EL (cell line): ENCODE measurements at places on chromosomes 16 and 17.
A peak's percentile ranks its signal among the peaks of the same experiment; 100 is the strongest.

- no peak for DNase-seq
Measured at GRCh38 chr17:73234736-73235135, 26.9 kb downstream of the CPSF4L start.

DNA sequence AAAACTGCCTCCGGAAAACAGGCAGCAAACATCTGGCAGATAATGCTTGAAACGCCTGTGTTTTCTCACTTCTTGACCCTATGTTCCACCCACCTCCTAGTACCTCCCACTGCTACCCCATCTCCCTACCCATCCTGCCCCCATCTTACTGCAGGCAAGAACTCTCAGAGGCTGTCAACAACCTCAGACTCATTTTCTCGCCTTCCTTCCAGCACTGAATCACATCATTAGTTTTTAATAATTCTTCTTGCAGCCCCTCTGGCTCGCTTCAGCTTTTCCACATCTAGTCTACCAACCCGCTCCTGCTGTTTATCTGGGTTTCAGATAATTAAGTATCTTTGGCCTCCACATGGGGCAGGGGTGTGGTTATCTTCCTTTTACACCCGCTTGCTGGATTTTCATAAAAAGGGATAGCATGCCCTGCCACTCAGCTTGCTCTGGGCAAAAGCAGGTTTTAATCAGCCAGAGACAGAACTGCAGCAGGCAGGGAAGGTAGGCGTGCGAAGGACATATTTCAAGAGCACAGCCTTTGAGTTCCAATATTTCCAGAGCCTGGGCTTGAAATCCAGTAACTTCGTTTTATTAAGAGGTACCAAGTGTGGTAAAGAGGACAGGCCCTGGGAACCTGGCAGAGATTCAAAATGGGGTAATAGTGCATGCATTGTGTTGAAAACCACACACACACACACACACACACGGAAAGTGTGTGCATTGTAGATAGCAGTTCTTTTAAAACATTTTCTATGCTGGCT lies 87.5 kb downstream of the BMERB1 start:
- DNase-seq = no peak

- no peak for DNase-seq
Measured at GRCh38 chr16:68466174-68466573, 17.9 kb upstream of the SMPD3 start.

GRCh38 chr16:88010968-88011483 lies 59.8 kb downstream of the BANP start:
- no peak for DNase-seq

DNA sequence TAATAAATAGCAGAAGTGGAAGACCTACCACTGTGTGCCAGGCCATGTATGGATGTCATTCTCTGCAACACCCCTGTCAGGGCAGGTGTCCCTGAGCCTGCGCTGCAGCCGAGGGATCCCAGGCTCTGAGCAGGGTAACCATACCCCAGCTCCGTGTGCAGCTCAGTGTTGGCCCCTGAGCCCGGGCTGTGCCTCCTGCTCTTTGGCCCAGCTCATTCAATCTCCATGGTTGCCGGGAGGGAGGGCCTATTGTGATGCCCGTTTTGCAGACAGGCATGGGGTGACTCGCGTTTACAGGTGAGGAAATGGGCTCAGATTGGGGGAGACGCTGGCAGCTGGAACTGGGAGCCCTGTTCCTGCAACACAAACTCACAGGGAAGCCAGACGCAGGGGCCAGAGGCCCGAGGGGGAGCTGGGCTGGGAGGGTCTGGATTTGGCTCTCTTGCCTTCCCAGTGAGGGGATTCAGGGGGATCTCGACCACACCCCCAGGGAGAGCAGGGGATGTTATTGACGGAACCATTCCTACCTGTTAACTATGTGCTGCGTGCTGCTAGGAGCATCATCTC lies 190.5 kb downstream of the IRF8 start:
- DNase-seq = no peak

DNA sequence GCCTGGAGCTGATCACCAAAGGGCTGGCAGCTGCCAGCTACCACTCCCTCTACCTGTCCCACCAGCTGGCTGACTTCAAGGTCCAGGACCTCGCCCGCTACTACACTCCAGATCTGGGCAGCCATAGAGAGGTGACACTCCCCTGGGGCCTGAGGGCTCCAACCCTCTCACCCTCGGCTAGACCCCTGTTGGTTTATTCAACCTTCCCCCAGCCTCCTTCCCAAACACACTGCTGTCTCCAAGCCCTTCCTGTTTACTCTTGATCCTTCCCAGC lies 18.0 kb downstream of the ALOX12B start:
- no peak for DNase-seq

- no peak for DNase-seq
Measured at GRCh38 chr16:16108759-16109158, 114.5 kb downstream of the ABCC6 start.

- DNase-seq = no peak
Measured at GRCh38 chr17:81515530-81516041, 3.0 kb upstream of the ACTG1 start.

DNA sequence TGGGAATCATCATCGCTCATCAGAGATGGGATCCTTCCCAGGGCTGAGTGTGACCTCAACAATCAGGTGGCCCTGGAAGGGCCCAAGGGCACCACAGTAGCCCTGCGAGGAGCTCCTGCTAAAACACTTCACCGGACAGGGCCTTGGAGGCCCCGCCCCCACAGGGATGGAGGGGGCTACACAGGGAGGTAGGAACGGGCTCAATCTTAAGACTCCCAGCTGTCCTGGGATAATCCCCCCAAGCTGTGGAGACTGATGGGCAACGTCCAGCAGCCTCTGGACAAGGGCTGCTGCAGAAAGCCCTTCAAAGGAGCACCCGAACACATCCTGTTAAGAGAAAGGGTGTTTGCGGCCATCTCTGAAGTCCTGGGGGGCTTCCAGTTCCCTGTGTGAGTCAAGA lies 60.4 kb downstream of the ZNF423 start:
- no peak for DNase-seq

DNA sequence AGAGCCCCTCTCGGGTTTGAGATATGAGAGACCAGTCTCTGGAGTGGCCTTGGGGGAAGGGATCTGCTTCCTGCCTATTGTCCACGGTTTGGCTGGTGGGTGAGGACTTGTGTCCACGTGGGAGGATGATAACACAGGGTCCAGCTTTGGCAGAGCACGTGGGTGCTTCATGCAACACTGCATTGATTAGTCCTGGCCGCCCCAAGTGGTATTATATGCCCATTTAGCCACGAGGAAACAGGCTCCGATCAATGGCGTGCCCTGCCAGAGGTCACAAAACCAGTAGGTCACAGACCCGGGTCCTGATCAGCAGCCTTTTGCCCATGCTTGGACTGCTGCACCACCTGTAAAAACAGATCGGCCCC lies 141.6 kb downstream of the RGS9 start:
- no peak for DNase-seq

DNA sequence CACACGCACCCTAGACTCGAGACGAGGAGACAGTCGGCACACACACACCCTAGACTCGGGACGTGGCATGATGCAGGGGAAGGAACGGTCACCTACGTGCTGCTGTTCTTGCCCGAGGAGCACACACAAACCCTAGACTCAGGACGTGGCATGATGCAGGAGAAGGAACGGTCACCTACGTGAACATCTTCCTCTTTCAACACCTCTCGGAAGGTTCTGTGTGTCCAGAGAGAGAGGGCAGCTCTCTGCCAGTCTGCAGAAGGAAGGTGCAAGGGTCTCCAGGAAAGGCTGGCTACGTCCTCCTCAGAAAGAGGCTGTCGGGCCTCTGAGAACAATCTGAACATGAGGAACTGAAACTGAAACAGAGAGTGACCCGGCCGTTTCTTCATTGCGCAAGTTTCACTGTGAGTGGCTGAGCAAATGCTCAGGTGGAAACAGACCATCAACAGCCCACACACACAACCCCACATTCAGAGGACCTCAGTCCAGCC lies 43.4 kb downstream of the ZNF276 start:
- DNase-seq = no peak

- DNase-seq = no peak
Measured at GRCh38 chr17:51814521-51814920, 344.0 kb downstream of the CA10 start.

DNA sequence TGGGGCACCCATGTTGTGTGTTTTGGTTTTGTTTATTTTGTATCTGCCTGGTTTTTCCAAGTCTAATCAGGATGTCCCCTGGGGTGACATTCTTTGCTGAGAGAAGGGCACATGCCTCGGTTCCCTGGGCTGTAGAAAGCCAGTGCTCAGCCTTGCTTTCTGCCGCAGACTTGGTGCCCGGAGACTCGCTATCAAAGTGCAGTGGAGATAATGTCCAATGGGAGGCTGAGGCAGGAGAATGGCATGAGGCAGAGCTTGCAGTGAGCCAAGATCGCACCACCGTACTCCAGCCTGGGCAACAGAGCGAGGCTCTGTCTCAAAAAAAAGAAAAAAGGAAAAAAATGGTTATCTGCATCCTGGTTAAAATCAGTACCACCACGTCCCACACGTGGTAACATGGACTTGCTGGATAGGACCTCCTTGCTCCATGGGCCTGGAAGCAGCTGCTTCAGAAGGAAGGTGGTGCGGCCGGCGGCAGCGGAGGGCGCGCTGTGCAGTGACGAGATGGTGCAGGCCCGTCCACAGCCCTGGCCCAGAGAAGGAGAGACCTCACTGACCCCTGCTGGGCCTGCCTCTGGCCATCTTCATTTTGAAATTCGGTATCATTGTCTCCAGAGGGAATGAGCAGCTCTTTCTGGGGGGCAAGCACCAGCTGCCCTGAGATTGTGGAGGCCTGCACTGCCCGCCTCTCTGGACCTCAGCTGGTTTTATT lies 19.3 kb upstream of the IL17C start:
- no peak for DNase-seq

GRCh38 chr16:49857423-49858181 lies 1.7 kb upstream of the ZNF423 start:
- DNase-seq = peak; percentile 46

DNA sequence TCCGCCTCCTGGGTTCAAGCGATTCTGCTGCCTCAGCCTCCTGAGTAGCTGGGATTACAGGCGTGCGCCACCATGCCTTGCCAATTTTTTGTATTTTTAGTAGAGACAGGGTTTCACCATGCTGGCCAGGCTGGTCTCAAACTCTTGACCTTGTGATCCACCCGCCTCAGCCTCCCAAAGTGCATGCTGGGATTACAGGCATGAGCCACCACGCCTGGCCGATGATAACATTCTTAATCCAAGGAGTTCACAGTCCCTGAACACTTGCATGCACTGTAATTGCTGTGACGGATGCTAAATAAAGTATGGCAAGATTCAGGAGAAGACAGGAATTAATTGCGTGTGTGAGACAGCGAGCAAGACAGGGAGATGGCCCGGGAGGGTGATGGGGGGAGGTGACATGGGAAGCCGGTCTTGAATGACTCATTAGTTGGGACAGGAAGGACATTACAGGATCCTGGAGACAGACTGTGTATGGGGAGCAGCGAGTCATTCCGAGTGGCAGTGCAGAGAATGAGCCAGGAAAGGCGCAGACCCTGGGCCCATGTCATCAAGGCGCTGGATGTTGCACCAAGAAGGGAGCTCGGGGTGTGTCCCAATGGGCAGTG lies 6.7 kb downstream of the ABCA3 start:
- DNase-seq = peak; percentile 47

- DNase-seq = peak; percentile 61
Measured at GRCh38 chr16:67528870-67529581, 397 bp downstream of the RIPOR1 start.

- no peak for DNase-seq
Measured at GRCh38 chr16:1525871-1526607, 7.4 kb upstream of the TMEM204 start.

DNA sequence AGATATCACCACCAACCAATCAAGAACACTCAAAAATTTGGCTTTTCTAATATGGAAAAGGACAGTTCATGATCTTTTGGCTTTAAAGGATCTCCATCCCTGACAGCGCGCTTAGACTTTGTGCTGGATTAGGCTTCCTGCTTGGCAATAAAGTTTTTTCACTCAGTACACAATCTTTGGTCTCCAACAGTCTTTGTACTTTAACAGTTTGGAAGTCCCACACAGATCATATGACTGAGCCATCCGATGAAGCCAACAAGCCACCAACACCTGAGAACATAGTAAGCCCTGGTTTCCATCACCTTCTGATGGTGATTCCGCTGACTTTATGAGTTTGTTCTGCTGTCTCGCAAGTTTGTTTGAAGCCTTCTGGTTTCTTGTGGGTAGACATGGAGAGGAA lies 34.3 kb downstream of the SMURF2 start:
- no peak for DNase-seq

DNA sequence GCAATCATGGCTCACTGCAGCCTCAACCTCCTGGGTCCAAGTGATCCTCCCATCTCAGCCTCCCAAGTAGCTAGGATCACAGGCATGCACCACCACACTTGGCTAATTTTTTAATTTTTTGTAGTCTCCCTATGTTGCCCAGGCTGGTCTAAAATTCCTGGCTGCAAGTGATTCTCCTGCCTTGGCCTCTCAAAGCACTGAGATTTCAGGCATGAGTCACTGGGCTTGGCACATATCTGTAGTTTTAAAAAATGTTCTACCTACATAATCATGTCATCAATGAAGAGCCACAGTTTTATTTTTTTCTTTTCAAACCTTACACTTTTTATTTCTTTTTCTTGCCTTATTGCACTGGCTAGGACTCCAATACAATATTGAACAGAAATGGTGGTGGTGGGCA lies 33.1 kb upstream of the COL1A1 start:
- DNase-seq = no peak

- no peak for DNase-seq
Measured at GRCh38 chr16:66689282-66689681, 7.3 kb downstream of the CMTM4 start.

- peak; percentile 66 for DNase-seq
Measured at GRCh38 chr17:37698132-37698910, 46.5 kb downstream of the HNF1B start.

- peak; percentile 25 for DNase-seq
Measured at GRCh38 chr17:79192503-79193351, 118.1 kb downstream of the ENGASE start.

GRCh38 chr17:32266051-32266388 lies 388 bp downstream of the RHBDL3 start:
- DNase-seq = no peak

DNA sequence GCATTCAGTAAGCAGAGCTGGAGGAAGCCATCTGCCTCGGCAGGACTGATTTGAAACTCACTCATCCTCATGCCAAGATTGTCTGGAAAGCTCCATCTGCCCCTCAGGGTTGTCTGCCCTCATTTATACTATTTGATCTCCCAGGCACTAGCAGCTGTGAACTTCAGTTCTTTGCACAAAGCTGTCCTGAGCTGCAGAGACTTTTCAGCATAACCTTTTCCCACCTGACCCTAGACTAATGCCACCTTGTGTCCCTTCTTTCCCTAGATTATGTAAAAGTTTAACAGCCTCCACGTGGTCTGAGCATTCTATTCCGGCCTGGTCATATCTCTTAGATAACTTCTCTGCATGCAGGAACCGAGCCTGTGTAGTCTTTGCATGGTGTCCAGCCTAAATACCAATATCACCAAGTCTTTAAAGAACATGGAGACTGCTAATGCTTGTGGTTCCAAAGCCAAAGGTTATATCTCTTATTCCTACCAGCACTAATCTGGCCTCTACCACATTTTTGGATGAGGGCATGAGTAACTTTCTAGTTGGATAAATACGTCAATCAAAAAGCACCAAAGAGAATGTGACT lies 29.1 kb downstream of the STAT5A start:
- no peak for DNase-seq
